Fibroblast of lung (primary cell): ENCODE measurements at places on chromosomes 2 and 18. TPM values are rescaled to one million over a fixed set of nuclear protein-coding genes. Genes with fewer than 3 reads are reported as not detected.

GRCh38 chr2:37893327-37893726, 31.8 kb upstream of the RMDN2 start:
- DNase-seq: peak; percentile 32

DNA sequence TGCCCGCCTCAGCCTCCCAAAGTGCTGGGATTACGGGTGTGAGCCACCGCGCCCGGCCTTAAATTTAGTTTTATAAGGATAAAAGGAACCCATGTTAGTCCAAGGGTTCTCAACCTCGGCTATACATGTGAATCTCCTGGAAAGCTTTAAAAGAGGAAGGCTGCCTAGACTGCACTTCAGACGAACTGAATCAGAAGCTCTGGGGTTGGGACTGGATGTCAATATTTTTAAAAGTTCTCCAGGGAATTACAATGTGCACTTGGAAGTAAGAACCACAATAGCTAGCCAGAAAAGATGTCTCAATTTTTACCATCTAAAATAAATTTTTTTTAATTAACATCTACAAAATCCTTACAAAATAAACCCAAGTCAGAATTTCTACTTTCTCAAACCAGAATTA, 10.1 kb downstream of the LMAN2L start:
- DNase-seq: no peak

- no peak for DNase-seq
These were observed 3.7 kb downstream of the SIGLEC15 start for GRCh38 chr18:45828917-45829811.

- no peak for DNase-seq
These were observed 470.1 kb upstream of the RAB12 start for GRCh38 chr18:8139127-8139527.

DNA sequence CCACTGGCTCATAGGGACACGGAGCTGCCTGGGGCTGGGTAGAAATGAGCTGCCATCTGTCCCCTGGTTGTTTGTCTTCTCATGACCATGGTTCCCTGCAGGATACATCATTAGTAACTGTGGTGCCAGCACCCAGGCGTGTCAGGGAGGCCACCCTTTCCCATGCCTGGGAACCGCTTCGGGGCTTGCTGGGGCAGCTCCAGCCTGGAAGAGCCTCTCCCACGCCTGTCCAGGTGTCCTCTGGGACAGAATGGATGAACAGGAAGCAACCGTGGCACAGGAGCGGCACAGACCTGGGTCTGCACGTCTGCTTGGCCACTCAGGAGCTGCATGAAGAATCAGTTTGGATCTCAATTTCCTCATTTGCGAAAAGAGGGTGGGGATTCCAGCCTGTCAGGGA, 34.8 kb downstream of the SDC1 start:
- DNase-seq: no peak

DNA sequence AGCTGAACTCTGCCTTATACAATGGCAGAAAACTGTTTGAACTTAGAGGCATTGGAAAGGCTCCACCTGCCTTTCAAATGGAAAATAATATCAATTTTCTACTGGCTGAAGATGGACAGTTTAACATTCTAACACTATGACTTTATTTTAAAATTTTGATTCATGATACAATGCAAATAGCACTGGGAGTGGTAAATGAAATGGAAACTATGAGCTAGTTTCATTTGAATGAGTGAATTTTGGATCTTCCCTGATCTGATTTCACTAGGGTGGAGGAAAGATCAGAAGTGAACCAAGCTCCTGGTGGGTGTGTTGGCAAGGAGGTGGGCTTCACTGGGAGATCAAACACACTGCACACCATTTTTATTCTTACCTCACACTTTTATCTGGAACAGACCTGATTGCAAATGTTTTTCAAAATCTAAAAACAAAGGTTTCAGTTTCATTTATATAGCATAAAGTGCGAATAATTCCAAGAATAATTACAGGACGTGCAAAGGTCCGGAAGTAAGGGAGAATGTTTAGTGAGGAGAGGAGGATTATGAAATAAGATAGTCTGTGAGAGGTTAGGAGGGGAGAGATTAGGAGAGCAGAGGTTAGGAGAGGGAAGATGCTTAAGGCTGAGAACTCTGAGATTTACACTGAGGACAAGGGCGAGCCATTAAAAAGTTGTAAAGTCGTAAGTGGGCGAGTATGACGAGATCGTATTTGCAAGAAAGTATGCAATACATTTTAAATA, 18.6 kb upstream of the MBP start:
- no peak for DNase-seq

DNA sequence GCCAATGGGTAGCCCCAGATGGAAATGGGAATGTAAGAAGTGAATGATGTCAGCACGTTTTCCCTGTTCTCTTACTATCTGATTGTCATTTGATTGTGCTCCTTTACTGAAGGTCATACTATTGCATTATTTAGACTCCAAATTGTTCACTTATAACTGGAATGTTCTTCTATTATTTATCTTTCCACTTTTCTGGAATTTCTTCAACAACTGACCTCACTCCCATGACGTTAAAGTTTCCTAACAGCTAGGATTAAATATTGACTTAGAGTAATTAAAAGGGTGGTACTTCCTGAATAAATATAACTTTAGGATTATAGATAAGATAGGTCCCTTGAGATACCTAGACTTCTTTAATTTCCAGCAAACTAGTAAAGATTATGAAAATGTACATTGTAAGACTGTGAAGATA, 10.9 kb upstream of the GULP1 start:
- DNase-seq: no peak

DNA sequence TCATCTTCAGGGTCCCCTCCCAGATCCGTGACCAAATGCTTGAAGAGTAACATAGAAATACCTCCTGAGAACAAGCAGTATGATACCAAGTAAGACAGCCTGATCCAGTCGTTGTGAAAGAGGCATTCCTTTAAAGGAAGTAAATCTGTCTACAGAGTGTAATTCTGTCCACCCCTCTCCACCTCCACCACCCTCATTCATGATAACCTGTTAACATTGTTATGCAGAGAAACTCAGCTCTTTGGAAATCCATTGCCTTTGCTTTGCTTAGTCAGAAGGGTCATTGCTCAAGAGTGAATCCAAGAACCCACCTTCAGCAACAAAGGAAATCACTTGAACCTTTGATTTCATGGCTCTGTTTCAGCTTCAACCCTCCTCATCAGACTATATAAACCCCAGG, 155.6 kb downstream of the CYP26B1 start:
- DNase-seq: no peak

GRCh38 chr2:109560265-109560664, 53.5 kb downstream of the SEPTIN10 start:
- DNase-seq: no peak

DNA sequence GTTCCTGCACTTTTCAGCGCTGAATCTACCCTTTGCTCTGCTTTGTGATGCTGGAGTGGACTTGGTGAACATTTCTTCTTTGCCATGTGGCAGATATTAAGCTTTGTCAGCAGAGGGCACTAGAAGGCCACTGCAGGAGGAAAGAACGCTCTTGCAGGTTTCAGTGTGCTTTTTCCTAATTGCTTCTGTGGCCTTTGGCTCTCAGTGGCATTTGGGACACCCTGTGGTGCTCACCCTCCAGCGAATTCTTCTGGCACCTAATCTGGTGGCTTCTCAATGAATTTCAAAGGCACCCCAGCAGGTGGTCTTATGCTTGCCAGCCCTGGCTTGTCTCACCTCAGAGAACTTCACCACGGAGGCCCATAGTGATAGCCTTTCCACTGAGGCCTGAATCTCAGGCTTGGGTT, 146.7 kb downstream of the MYO3B start:
- peak; percentile 48 for DNase-seq

DNA sequence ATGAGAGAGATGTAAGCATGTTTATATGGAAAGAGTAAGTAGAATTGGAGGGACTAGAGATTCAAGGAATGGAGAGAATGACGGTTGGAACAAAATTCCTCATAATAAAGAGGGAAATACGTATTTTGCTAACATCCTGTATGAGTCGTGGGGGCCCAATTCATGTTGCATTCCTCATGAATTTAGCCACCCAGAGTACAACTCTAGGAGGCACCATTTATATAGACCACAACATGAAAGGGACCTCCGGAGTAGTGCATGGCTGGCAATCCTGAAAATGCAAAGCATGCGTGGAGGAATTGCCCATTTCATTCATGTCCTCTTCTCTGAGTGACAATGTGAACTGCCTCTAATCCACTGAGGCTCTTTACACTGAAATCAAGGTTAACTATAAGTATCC, 168.2 kb downstream of the ZEB2 start:
- peak; percentile 26 for DNase-seq

DNA sequence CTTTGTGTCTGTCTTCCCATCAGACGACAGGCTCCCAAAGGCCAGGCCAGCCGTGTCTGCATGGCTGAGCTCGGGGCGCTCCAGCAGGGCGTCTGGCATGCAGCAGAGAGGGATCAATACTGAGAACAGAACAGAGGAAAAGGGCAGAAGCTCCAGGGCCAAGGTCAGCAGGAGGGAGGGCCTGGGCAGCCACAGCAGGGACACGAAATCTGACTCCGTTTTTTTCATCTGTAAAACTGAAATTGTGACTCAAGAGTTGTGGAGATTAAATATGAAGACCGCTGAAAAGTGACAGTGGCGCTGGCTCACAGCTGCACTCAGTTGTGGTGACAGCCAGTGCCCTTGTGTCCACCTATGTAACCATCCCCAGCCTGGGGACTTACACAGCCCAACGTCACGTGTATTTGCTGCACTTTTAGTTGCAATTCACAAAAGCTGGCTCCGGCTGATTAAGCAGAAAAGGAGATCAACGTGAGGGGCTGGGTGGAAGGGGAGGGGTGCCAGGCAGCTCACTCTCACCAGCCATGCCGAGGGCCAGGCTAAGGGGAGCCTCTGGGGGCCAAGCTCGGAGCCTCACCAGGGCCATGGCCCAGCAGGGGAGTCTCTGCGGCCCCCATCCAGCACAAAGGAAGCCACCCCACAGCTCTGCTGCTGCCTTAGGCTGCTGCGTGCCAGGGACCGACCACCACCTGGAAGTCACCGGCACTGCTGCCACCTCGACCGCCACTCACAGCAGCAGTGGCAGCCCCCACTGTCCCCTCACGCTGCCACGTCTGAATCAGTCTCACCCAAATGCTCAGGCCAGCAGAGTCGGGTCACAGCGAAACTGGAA, 74.7 kb downstream of the EIPR1 start:
- no peak for DNase-seq

DNA sequence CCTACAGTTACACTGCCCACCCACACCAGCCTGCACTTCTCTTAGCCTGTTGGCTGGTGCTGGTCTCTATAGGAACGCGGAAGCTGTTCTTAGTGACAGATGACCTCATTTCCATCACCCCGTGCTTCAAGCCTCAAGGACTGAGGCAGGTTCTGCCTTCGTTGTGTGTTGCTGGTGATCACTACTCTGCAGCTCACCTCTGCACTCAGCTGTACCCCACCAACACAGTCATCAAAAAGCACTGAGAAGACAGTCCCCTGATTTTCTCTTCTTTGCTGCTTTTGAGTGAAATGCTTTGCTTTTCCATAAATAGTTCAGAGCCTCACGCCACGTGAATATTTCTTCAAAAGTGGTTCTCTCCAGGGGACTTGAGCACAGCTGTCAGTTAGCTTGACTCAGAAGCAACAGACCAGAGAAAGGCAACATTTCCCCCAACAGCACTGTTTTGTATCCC, 225.7 kb upstream of the CCDC150 start:
- DNase-seq: no peak

- DNase-seq: no peak
These were observed 66.4 kb upstream of the MSH2 start for GRCh38 chr2:47336259-47337238.

DNA sequence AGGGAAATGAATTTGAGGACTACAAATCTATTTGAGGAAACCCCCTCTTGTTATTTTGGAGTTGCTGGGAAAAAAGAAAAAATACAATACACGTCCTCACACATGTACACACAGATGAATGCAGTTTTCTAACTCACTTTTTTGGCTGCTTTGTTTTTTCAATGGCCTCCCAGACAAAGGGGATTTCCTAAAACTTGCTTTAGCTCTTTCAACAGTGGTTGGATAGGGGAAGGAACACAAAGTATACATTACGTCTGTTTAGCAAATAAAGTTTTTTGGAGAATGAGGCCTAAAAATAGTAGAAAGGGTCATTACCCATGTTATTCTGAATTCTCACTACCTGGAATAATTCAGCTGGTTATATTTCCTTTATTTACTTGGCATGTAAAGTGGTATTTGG, 125.3 kb upstream of the ITGB6 start:
- no peak for DNase-seq

DNA sequence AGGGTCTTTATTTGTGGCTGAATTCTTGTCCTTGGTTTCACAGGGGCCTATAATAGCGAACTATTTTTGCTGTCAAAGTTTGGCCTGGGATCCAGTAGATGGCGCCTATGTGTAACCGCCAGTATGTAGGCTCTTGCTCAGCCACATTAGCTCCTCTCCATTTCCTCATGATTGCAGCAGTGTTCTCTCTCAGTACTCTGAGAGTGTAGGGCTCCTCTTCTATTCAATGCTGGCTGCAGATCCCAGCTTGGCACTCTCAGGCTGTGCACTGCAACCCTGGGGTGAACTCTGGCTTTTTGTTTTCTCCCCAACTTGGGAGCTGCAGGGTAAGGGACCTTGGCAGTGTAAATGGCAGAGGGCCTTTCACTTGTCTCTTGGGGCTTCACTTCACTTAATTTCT, 344.6 kb upstream of the CHAC2 start:
- DNase-seq: peak; percentile 78

DNA sequence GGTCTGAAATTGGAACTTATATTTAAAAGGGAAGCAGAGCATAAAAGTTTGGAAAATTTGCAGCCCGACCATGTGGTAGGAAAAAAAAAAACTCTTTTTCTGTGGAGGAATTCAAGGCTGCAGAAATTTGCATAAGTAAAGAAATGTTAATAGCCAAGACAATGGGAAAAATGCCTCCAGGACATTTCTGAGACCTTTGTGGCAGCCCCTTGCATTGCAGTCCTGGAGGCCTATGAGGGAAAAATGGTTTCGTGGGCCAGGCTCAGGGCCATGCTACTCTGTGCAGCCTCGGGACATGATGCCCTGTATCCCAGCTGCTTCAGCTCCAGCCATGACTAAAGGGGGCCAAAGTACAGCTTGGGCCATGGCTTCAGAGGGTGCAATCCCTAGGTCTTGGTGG, 71.9 kb upstream of the SLC16A14 start:
- no peak for DNase-seq

DNA sequence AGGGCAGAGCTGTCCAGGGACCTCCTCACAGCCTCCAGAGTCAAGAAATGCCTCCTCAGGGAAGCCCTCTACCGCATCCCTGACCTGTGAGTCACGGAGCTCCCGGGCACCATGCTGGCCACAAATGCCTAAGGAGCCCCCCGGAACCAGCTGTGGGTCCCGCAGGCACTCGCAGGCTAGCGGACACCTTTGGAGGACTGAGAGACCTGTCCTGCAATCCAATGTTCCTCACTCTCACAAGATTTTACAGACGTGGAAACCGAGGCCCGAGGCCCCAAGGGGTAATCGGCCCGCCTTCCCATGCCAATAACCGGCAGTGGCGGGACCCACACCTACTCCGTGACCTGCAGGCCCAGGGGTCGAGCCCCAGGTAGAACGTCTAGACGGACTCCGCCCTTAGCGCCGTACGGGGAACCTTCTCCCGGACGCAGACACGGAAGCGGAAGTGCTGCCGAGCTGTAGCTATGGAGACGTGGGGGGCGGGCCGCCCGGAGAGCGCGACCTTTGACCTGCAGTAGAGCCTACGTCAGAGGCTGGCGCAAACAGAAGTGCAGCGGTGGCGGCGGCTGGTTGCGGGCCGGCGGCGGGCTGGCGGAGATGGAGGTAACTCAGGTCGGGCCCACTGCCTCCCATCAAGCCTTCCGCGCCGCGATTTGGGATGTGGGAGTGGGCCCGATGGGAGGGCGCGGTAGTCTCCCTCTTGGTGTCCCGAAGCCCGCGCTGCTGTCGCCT, at the start of gene GCC2:
Gene GCC2 (plus strand): TSS at position 529 of the 732 bp plus-strand sequence. CDS start 69 bp downstream, at position 598.
- DNase-seq: peak; percentile 94

VSNL1 gene
- 2.9 and 3.9 TPM in 2 replicates for polyA plus RNA-seq

SEPTIN10 gene
- polyA plus RNA-seq: 91.1 and 99.4 TPM in 2 replicates

HAAO gene
- polyA plus RNA-seq: 0.58 and 0.88 TPM in 2 replicates

CPO gene
- polyA plus RNA-seq: not detected in 2 replicates

ANXA4 gene
- polyA plus RNA-seq: 98.4 and 106 TPM in 2 replicates

GRP gene
- not detected in 2 replicates for polyA plus RNA-seq
